ENCODE measurements at places on chromosomes 5 and 9.

GRCh38 chr5:120007598-120007997 lies 378.2 kb downstream of the FAM170A start:
- DNase-seq = no peak

- no peak for DNase-seq
These were observed at the start of gene PCDHGA7 for GRCh38 chr5:141382469-141383294. Gene PCDHGA7 (plus strand): TSS chr5:141382742. CDS start chr5:141382900, 158 bp downstream.

GRCh38 chr9:134459164-134459563 lies 132.9 kb downstream of the RXRA start:
- DNase-seq = no peak

DNA sequence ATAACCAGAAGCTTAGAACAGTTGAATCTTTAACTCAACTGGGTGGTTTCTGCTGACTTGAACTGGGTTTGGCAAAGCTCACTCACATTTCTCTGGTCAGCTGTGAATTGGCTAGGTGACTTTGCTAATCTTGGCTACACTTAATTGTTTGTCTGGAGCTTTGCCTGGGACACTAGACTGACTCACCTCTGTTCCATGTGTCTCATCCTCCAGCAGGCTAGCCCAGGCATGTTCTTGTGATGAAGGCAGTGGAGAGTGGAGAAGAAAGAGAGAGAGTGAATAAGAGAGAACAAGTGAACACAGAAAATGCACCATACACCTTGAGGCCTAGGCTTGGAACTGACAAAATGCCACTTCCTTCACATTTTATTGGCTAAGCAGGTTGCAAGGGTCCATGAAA lies 32.6 kb downstream of the SPATA31D1 start:
- no peak for DNase-seq

DNA sequence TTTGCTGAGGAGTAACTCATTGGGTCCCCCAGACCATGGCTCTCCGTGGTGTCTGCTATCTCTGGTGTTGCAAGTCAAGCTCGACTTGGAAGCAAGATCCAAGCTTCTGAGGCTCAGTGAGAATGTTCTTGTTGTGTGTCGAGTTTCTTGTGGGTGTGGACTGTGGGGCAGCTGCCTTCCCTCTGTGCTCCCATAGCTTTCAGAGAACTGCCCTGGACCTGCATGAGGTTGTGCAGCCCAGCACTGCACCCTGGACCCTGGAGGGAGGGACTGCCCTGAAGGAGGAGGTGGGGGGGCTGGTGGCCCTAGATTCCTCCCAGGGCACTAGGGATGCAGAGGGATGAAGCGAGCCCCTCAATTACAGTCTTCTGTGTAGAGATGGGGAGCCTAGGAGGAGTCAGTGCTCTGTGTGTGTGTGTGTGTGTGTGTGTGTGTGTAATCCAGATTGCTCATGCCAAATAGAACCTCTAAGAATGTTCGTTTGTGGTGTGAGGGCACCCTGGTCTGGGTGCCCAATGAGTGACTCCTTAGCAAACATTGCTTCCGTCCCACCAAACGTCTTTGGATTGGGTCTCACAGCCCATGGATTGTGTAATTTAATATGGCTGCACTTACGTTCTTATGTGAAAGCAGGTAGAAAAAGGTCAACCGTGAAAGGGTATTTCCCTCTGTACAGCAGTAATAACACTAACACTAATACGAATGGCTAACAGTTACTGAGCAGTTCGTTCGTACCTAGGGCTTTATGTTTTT lies 143.3 kb upstream of the LMX1B start:
- DNase-seq = no peak

- DNase-seq = peak; percentile 57
These were observed 59.8 kb upstream of the POU5F2 start for GRCh38 chr5:93800988-93801811.

- DNase-seq = no peak
These were observed 57.6 kb downstream of the HMCN2 start for GRCh38 chr9:130323051-130323745.

DNA sequence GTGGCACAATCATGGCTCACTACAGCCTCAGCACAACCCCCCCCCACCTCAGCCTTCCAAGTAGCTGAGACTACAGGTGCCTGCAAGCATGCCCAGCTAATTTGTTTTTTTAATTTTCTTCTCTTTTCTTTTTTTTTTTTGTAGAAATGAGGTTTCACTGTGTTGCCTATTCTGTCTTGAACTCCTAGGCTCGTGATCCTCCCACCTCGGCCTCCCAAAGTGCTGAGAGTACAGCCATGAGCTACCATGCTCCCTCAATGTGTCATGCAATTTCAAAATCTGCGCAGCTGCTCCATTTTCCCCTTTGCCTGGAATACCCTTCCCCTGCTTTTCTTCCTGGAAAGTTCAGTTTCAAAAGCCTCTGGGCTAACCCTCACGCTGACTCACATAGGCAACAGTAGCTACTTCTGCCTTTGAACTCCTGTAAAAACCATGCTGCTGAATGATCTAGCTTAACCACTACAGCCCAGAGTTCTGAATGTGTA lies 71.0 kb upstream of the IL7R start:
- no peak for DNase-seq

- no peak for DNase-seq
These were observed 189.1 kb downstream of the RANBP17 start for GRCh38 chr5:171050916-171051315.

DNA sequence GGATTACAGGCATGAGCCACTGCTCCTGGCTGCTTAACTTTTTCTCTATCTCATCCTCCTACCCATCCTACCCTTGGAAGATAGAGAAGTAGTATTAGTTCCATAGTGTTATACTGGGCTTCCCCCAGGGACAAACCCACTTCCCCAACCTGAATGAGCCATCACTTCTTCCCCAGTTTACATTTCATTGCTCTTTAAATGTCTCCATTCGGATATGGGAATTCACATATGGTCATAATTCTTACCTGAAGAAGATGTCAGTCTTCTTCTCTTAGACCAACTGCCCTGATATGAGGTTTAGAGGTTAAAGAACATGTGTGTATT lies 1.9 kb downstream of the CD274 start:
- no peak for DNase-seq

- DNase-seq = no peak
These were observed 55.8 kb upstream of the ZFAND5 start for GRCh38 chr9:72420783-72421182.

DNA sequence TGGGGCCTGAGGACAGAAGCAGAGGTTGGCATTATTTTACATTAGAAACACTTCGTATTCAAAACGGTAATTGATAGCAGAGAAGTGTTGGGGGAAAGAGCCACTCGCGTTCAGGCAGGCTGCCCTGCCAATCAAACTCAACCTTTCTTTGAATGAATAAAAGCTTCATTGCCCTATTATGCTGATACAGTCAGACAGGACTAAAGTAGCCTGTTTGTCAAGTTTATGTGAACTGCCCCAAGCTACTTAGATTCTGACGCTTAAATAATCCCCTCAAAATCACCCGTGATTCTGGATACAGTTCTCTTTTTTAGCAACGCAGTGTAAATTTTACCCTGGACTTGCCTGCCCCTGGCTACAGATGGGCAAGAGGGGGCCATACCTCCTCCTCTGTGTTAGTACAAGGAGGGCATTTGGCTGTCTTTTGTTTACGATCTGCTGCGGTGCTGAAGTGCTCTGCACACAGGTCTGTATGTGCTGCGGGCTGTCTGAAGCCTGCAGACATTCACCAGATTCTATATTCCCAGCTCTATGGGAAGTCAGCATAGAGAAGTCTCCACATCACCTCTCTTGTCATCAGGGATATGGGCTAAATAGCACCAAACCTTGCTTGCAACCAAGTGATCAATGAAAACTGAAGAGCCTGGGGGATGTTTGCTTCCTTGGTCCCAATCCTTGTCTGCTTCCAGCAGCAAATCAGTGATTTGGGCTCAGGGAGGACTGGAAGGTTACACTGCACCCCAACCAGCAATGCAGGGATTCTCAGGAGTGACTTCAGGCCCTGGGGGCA lies 218.4 kb downstream of the EBF1 start:
- no peak for DNase-seq

DNA sequence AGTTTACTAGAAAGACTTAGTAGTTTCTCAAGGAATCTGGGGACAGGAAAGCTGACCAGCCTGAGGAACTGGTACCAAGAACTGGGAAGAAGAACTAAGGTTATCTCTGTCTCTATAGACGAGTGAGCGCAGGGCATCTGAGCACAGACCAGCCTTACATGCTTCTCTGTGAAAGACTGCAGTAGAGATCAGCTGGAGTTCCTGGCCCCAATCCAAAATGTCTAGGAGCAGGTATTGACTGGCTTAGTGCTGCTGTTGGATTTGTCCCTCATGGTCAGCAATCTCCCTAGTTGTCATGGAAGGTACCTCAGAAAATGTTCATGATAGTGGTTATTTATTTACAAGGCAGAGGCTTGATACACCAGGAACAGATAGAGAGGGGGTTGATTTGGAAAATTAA lies 13.3 kb downstream of the NUP214 start:
- DNase-seq = no peak

DNA sequence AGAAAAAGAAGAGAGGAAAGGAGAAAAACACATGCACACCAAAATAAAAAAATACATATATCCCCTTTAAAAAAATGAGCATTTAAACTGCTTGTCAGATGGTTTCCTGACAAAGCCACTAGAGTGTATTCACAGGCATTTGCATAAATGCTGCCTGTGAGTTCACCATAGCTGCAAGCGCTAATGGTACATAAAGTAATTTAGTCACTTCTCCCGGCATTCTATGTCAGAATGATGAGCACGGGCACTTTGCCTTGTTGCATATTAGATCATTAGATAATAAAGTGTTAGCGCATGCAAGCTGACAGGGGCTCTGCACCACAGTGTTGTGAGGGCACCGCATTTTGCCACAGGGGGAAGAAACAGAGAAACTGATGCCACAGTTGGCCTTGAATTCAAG lies 280.6 kb downstream of the EBF1 start:
- no peak for DNase-seq

- no peak for DNase-seq
These were observed 81.3 kb downstream of the ANKRD33B start for GRCh38 chr5:10645146-10645545.

DNA sequence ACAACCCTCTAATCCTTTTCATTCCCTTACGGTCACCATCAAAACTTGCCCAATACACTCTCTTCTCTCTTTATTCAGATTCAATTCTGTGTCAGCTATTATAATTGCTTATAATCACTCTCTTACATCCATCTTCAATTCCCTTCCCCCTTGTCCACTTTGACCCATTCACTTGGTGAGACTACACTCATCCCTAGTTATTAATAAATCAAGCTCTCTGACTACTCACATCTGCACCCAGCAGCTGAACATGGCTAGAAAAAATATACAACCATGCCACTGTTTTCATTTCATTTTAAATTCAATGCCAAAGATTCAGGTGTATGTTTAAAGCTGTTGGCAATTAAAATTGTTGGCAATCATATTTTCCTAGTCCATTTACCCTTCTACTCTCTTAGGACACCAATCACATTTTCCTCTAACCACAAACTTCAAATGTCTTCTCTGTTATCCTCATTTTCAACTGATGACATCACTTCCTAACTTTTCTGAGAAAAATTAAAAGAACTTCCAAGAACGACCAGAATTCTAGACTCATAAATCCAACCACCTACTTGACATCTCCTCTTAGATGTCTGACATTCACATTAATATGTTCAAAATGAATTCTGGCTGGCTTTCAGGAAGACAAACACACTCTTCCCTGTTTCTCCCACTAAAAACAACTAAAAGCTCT lies 5.5 kb downstream of the C5orf15 start:
- no peak for DNase-seq

GRCh38 chr5:9347541-9348295 lies 198.2 kb downstream of the SEMA5A start:
- no peak for DNase-seq

GRCh38 chr9:98043915-98044314 lies 12.6 kb upstream of the NANS start:
- DNase-seq = no peak

- no peak for DNase-seq
These were observed 34.9 kb downstream of the LURAP1L start for GRCh38 chr9:12809720-12810119.

DNA sequence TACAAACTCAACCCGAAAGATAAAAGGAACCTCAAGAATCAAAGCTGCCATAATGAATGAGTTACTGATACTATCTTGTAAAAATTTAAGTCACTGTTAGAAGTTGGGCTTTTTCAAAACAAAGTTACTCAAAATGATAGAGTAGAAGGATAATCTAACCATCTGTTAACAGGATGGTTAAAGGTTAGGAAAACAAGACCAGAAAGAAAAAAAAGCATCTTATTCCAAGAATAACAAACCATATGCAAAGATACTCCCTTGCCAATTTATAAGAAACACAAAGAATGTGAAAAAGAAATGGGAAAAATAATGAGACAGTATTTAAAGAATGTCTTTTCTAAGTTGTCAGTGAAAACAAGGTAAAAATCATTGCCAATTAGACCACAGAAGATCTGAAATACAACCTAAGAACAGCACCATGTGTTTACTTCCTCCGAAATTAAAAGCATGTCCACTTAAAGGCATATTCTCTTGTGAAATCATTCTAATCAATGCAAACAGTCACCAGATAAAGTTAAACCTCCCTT lies 51.2 kb downstream of the STRBP start:
- no peak for DNase-seq

DNA sequence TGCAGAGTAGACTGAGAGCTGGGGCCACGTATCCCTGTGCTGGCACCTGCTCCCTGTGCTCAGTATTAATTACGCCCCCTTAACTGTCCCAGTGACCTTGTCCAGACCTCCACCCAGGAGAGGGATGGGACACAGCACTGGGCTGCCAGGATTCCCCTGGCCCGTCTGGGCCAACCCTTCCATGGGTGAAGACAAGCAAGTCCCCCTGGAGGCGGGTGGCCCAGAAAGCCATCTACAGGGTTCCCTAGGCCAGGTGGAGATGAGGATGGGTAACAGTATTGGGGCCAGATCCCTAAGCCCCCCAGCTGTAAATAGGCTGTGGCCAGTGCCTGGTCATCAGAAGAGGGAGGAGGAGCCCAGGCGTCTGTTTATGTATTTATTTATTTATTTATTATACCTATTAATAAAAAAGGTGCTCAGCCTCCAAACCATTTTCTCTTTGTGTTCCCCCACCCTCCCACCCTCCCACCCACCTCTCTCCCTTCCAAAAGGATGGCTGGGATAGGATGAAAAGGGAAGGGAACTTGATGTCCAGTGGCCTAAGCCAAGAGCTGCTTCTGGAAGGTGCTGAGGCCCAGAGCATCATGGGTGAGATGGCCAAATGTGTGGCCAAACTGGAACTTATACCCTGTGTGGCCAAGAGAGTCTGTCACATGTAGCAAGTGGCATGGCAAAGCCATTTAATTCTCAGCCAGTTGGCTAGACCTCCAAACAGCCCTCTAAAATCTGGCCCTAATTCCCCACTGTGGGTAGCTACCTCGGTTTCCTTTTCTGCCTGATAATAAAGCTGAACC lies 43.4 kb upstream of the TESK1 start:
- DNase-seq = no peak

All from CD4-positive, alpha-beta T cell treated with Interferon alpha-2 for 1 hour (primary cell).